GM06990 (cell line): ENCODE measurements at places on chromosomes 5 and 9.

- no peak for DNase-seq
Observed at GRCh38 chr5:90022002-90022710, 387.4 kb downstream of the CETN3 start.

- DNase-seq, result no peak
Observed at GRCh38 chr9:105816202-105816744, 121.9 kb downstream of the TMEM38B start.

GRCh38 chr5:111641533-111642233 lies 115.3 kb downstream of the NREP start:
- no peak for DNase-seq

- no peak for DNase-seq
Observed at GRCh38 chr5:131460133-131460532, 174.9 kb downstream of the RAPGEF6 start.

GRCh38 chr9:84501587-84501986 lies 161.0 kb upstream of the SLC28A3 start:
- no peak for DNase-seq

DNA sequence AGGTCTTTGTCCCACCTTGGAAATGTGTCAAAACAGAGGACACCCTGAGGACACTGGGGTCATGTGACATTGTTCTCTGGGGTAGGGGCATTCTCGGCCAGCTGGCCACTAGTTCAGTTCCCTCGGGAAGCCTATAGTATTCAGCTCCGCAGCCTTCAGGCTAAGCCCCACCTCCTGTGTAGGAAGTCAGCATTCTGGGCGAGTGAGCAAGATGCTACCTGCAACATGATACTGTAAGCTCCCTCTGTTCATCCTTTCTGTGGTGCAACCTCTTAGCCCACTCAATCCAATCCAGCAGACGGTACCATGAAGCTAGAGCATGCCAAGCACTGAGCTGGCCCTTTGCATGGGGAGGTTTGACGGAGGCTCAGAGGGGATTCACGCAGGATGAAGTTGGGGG lies 5.3 kb downstream of the NTNG2 start:
- DNase-seq, result no peak

- DNase-seq, result no peak
Observed at GRCh38 chr5:132011622-132012343, at the start of gene ACSL6. ACSL6 (minus strand) TSS chr5:132011658; CDS start chr5:132011553, 105 bp downstream.

DNA sequence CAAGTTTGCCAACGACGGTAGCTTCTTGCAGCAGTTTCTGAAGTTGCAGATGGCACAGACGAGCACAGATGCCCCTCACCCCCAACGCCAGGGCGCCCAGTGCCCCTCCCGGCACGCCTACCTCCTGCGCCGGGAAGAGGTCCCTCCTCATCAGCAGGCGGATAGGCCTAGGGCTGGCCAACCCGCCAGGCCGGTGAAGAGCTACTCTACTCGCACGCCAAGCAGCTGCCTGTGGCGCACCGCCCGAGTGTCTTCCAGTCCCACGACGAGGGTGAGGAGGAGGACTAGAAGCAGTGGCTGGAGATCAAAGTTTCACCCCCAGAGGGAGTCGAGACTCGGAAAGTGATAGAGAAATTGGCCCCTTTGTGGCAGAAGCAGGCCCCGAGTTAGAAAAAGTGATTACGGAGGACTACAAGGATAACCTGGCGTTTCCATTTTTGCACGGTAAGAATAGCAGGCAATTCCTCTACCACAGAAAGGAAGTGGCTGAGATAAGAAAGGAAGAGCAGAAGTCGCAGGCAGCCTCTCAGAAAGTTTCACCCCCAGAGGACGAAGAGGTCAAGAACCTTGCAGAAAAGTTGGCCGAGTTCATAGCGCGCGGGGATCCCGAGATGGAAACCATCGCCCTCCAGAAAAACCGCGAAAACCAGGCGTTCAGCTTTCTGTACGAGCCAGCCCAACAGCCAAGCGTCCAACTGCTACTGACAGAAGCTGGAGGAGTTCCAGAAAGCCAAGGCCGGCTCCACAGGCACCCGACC lies 170.4 kb downstream of the HINT1 start:
- no peak for DNase-seq

GRCh38 chr9:81565144-81565543 lies 124.2 kb downstream of the TLE1 start:
- DNase-seq, result no peak

- DNase-seq, result no peak
Observed at GRCh38 chr9:96523374-96523773, 73.4 kb downstream of the HABP4 start.

- DNase-seq, result no peak
Observed at GRCh38 chr5:174531782-174532191, 192.6 kb upstream of the MSX2 start.

- DNase-seq, result no peak
Observed at GRCh38 chr5:112917453-112917995, 4.5 kb downstream of the REEP5 start.

DNA sequence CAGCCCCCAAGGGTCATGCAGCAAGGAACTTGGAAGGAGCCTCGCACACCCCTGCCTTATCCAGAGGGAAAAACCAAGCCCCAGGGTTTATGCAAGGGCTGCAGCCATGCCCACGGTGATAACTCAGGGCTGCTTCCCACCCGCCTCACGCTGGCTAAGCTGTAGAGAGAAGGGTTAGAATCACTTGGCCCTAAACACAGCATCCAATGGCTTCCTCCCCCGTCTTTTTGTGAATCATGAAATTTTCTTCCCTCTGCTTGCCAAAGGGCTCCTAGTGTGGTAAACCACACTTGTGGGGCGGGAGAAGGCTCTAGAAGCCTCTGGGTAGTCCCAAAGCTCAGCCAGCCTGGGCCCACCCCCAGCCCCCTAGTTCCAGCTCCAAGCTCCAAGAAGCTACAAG lies 55.9 kb upstream of the ORM1 start:
- DNase-seq, result no peak

GRCh38 chr9:97747201-97747965 lies 50.2 kb upstream of the XPA start:
- no peak for DNase-seq

DNA sequence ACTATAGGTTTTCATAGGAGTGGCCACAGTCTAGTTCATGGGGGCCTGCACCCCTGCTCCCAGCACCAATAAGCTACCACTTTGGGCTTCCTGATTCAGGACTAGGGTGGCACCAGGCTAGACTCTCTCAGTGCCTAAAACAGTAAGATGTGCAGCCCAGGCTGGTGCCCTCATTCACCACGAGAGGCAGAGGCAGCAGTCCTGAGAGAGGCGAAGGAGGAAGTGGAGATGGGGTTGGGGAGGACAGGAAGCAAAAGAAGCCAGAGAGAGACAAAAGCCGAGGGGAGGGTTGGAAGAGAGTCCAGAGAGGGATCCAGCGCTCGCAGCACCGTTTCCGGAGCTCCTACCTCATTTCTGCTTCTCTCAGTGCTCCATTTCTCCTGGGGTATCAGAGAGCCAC lies 180.9 kb downstream of the MED10 start:
- no peak for DNase-seq

- no peak for DNase-seq
Observed at GRCh38 chr5:40477856-40478546, 201.7 kb upstream of the PTGER4 start.

DNA sequence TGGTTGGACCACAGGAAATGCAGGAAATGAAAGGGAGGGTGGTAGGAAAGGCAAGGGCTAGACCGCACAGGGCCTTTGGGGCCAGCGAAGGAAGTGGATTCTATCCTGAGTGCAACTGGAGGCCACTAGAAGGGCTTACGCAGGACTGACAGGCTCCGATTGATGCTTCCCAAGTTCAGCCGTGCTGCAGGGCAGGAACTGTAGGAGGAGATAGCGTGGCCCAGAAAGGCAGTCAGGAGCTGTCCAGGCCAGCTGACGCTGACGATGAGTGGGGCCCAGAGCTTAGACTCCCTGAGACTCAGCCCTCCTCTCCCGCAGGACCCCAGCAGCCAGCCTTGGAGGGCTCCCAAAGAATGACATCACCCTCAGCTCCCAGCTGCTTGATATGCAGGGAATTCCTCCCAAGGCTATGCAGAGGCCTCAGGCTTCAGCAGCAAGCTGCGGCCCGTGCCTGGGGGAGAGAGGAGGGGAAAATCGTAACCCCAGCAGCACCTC lies 48.8 kb downstream of the KCNIP1 start:
- DNase-seq, result no peak

- DNase-seq, result no peak
Observed at GRCh38 chr5:52015760-52016159, 632.5 kb downstream of the ISL1 start.

GRCh38 chr5:88236866-88237642 lies 31.6 kb downstream of the TMEM161B start:
- no peak for DNase-seq

DNA sequence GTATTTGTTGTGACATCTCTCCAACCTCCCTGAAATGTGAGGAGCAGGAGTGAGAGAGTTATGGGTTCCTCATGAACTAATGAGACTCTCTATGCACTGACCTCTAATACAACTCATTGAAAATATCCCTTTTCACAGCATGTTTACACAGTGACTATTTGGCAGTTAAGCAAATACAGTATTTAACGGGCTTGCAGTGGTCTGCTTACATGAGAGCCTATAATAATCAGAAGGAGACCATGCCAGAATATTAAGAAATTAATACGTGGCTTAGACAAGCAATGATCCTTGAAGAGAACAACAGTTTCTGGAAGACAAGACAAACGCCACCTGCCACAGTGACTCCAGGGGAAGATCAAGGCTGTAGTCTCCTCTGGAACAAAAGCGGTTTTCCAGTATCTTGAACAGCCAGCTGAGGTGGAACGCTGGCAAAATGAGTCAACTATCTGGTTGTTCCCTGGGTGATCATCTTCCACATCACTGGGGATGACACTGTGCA lies 424.5 kb downstream of the DMAC1 start:
- no peak for DNase-seq

- DNase-seq, result no peak
Observed at GRCh38 chr5:206406-206805, 11.5 kb downstream of the CCDC127 start.

- no peak for DNase-seq
Observed at GRCh38 chr9:131238402-131239021, 37.8 kb downstream of the FAM78A start.

DNA sequence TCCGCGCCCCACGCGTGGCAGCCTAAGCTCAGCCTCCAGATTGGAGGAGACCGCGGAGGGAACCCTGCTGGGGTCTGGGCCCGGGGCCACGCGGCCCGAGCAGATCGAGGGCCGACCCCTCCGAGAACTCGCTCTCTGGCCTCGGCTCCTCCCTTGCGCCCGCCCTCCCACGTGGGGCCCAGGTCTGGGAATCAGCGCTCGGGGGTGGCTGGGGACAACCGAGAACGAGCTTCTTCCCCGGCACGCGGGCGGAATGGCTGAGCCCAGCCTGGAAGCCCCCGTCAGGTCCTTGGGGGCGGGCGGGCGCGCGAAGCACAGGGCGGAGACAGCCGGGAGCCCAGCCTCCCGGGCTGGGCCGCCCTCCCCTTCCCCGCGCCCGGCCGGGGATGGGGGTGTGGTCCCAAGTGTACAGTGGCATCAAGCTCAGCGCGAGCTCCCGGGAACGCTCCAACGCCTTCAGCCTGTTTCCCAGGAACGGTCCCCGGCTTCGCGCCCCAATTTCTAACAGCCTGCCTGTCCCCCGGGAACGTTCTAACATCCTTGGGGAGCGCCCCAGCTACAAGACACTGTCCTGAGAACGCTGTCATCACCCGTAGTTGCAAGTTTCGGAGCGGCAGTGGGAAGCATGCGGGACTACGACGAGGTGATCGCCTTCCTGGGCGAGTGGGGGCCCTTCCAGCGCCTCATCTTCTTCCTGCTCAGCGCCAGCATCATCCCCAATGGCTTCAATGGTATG lies at the start of gene SLC22A4:
Gene SLC22A4 (plus strand): TSS at position 403 of the 736 bp plus-strand sequence. CDS start 223 bp downstream, at position 626.
- DNase-seq, result peak; percentile 75

GRCh38 chr9:75017378-75017777 lies 10.7 kb downstream of the CARNMT1 start:
- DNase-seq, result no peak

GRCh38 chr5:17680737-17681136 lies 46.5 kb downstream of the TAF11L14 start:
- no peak for DNase-seq

- no peak for DNase-seq
Observed at GRCh38 chr9:121950866-121951265, 142.2 kb downstream of the TTLL11 start.

- DNase-seq, result no peak
Observed at GRCh38 chr9:75429531-75430475, 341.5 kb downstream of the OSTF1 start.

GRCh38 chr9:135908754-135909204 lies 1.4 kb upstream of the CAMSAP1 start:
- DNase-seq, result no peak

- no peak for DNase-seq
Observed at GRCh38 chr5:94884311-94884710, 265.8 kb downstream of the SLF1 start.

GRCh38 chr9:73434826-73435225 lies 283.2 kb downstream of the ANXA1 start:
- no peak for DNase-seq

- DNase-seq, result no peak
Observed at GRCh38 chr9:122815544-122815943, 12.8 kb downstream of the PDCL start.

GRCh38 chr5:60835554-60835953 lies 8.5 kb downstream of the ELOVL7 start:
- DNase-seq, result no peak

DNA sequence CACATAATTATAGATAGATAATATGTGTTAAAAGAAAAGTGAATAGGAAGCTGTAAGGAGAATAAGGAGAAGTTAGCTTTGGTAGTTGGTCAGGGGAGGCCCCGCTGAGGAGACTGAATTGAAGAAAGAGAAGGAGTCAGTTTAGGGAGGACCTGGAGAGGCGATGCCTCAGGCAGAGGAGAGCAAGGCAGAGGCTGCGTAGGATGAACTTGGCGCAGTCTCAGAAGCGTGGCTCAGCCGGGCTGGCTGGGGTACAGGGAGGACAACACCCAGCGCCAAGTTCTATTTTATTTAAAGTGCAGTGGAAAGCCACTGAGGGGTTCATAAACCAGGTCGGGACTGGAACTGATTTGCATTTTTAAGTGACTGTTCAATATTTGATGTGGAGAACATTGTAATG lies 68.5 kb downstream of the PTCD2 start:
- DNase-seq, result no peak

DNA sequence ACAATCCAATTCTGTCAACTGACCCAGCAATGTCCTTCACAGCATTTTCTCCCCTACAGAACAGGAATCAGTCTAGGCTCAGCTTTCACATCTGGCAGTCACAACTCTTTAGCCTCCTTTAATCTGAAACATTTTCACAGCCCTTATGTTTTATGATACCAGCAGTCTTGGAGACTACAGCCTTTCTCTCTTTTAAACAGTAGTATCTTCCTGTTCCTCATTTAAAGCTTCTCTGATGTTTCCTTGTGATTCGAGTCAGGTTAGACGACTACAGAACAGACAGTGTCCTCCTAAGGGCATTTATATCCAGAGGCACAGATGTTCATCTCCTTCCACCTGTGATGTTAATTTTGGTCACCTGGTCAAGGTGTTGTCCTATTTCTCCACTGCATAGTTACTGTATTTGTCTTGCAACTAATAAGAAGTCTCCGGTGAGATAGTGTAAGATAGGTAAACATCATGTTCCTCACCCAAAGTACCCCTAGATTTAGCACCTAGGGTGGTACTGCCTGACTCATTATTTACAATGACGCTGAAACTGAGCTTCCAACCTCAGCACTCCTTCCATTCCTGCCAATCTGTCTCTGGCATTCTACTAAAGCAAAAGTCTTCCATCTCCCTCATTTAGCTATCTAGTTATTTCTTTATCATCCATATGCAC lies 20.7 kb downstream of the TTC39B start:
- no peak for DNase-seq

GRCh38 chr5:100761192-100761591 lies 141.9 kb downstream of the ST8SIA4 start:
- no peak for DNase-seq
